ENCODE measurements at places on chromosomes 3 and 15.

DNA sequence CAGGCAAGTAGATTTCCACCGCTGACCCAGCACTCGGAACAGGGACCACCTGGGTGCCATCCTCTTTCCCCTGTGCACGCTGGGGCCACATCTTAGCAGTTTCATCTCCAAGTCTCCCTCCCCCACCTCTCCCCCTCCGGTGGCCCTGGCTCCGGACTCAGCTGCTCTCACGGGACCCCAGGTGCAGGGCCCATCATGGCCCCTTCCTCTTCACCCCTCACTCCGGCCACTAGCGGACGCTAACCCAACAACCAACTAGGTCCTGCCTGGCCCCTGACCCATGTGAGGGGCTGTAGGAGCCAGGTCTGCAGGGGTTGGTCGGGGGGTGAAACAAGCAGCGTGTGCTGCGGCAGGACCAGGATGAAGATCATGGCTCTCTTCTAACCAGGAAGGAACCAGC lies 31.3 kb upstream of the IQSEC1 start:
- no peak for DNase-seq

DNA sequence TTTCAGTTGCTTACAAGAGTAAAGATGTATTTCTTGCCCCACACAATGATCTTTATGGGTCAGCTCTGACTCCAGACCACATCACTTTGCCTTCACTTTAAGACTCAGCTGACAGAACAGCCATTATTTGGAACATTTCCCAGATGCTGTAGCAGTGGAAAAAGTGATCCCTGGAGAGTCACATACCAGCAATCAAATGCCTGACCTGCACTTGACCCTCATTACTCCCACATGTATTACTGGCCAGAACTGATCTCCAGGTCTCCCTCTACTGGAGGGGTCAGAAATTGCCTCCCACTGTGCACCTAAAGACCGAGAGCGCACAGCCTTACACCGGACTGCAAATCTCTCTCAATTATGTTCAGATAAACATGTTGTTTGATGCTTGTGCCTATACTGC lies 88.6 kb upstream of the ZNF385D start:
- peak; percentile 85 for DNase-seq

DNA sequence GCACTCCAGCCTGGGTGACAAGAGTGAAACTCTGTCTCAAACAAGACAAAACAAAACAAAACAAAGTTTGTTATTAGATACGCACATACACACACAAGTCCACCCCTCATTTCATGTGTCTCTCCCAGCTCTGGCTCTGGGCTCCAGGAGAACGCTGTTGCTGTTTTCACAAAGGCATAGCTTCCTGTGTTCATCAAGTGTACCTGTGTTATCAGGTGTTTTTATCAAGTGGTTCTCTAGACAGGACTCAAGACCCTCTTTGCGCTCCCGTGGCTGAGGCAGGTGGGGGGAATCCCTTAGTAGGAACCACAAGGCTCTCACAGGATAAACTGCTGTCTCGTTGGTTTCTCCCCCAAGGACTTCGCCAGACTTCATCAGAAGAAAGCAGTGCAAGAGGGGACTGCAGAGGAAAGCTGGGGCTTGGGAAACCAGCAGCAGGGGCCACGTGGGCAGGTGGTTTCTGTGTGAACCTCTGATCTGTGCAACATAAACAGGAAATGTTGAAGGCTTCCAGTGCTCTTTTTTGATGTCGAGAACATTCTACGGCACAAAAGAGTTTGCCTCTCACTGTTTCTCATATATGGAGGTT lies 6.9 kb upstream of the PPP1R2 start:
- DNase-seq, result no peak

- no peak for DNase-seq
Observed at GRCh38 chr3:136602818-136603217, 149.4 kb downstream of the STAG1 start.

- DNase-seq, result no peak
Observed at GRCh38 chr3:140117096-140117526, 182.1 kb downstream of the CLSTN2 start.

- DNase-seq, result no peak
Observed at GRCh38 chr3:72183489-72183888, 398.5 kb upstream of the PROK2 start.

GRCh38 chr3:112377568-112378071 lies 44.7 kb downstream of the CD200 start:
- no peak for DNase-seq

- no peak for DNase-seq
Observed at GRCh38 chr3:138949445-138950005, 2.5 kb downstream of the FOXL2NB start.

All from SK-N-DZ (cell line).